H54 (cell line): ENCODE measurements at places on chromosomes 16 and 17.

- no peak for DNase-seq
Observed at GRCh38 chr16:85670840-85671239, 17.9 kb downstream of the GINS2 start.

DNA sequence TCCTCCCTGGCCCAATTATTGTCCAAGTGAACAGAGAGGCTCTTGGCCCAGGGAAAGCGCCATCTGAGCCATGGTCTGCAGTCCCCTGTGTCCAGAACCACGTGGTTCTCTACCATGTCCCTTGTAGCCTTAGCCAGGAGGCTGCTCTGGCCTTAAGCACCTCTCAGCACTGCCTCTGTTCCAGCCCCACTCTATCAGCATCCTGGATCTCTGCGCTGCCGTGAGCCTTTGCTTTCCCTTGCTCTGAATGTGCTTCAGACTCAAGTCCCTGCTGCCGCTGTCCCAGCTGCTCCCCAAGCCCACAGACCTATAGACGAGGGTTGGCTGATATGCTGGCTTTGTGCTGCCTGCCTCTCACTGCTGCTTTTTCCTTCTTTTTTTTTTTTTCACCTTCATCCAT lies 33.9 kb downstream of the CYB561 start:
- no peak for DNase-seq

GRCh38 chr17:79789943-79790804 lies 6.7 kb downstream of the CBX8 start:
- DNase-seq = peak; percentile 66

DNA sequence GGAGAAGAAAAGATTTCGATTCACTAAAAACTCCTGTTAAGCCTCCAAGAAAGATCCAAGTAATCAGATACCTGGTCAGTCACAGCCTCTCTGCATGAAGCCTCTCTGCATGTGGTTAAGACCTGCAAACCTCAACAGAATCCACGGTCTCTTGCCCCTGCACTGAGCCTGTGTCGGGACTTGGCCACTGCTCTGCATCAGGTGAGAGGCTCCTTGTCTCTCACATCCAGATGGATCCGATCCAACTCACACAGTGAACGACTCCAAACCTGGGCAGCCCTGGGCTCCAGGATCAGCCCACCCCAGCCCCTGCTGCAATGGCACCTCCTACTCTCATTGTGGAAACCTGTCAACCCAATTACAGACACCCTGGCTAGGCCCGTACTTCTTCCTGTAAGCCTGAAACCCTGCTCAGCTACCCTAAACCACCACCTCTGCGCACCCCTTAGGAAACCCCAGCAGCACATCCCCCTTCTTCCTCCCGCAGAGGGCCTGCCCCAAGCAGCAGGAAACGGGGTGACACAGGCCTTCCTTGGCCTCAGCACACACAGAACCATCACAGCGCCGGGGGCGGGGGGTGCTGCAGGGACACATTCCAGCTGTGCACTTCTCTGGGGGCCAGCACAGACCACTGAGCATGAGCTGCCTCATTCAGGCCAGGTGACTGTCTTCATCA lies 129.5 kb downstream of the ANKRD11 start:
- DNase-seq = no peak

DNA sequence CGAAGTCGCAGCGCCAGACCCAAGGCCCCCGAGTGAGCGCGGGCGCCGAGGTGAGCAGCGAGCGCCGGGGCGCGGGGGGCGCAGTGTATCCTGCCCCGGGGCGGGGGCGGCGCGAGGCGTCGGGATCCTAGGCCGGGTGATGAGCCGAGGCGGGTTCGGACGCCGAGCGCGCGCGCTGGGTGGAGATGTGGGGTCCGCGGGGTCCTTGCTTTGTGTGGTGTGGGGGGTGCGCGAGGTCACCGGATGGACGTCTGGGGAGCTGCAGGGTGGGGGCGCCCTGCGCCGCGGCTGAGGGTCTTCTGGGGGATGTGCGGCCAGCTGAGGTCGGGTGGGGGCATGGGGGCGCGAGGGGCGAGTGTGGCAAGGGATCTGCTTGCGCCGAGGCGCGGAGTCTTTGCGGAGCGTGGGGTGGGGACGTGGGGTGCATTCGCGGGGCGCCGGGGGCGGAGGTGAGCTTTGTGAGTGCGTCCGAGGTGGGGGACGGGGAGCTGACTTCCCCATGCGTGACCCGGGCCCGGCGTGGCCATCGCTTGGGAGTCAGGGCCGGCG lies 560 bp downstream of the RAI1 start:
- no peak for DNase-seq

DNA sequence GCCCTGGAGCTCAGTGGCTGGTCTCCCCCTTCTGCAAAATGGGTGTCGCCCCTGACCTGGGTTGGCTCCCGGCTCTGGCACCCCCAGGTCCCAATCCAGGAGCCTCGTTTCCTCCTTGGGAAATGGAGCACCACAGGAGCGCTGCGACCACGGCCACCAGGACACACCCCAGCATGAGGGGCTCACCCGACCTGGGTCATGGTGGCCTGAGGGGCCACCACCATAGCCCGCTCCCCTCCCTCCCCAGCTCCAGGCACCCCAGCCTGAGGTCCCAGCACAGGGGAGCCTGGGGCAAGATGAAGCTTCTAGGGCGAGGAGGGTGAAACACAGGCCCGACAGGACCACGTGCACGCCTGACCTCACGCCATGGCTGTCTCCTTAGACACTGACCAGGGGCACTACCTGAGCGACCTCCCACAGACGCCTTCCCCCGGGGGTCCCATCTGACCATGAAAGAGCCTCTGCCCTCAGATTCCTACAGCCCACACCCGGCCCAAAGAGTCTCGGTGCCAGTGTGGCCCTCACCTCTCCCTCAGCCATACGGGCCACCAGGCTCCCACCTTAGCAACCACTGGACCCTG lies 11.8 kb downstream of the BCAR1 start:
- no peak for DNase-seq
